ENCODE measurements at places on chromosomes 5 and 9.
A peak's percentile ranks its signal among the peaks of the same experiment; 100 is the strongest.

- no peak for DNase-seq
Measured at GRCh38 chr9:16559418-16560188, 310.9 kb downstream of the BNC2 start.

DNA sequence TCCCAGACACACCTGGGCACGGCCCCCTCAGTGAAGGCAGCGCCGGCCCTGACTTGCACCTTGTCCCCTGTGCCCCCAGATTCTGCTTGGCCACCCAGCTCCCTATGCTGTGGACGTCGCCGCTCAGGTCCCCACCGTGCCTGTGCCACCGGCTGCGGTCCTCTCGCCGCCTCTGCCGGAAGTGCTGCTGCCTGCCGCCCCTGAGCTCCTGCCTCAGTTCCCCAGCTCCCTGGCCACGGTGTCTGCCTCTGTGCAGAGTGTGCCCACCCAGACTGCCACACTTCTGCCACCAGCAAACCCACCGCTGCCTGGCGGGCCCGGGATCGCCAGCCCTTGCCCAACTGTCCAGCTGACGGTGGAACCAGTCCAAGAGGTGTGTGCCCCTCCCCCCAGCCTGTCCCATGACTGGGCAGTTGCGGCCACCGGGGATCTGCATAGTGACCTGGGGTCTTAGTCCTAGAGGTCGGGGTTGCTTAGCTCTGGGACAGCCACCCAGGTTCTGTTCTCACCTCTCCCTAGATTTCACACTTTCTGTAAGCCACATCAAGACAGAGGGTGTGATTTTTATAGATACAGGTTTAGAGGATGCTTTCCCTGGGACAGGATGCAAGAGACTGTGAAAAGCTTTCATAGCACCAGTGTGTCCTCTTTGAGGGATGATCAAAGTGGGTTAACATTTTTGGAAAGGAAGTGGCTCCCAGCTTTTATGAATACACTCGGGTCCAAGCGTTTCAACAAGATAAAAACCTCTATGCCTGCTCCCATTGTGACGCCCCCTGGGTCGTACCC, 78.0 kb downstream of the WNK2 start:
- no peak for DNase-seq

DNA sequence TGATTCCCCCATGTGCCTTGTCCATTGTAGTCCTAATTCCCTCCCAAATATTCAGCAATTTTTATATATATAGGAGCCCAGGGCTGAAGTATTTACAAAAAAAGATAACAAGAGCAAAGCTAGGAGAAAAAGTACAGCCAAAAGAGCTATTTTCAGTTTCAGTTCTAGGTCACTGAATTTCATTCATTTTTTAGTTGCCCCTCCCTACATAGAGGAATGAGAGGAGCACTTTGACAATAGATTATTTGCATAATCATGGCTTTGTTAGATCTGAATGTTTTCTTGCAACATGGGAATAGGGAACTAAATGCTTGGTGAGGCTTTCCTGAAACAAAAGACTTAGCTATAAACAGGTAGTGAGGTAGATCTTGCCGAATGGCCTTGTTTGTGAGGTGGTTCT, 15.3 kb upstream of the F2RL2 start:
- no peak for DNase-seq

DNA sequence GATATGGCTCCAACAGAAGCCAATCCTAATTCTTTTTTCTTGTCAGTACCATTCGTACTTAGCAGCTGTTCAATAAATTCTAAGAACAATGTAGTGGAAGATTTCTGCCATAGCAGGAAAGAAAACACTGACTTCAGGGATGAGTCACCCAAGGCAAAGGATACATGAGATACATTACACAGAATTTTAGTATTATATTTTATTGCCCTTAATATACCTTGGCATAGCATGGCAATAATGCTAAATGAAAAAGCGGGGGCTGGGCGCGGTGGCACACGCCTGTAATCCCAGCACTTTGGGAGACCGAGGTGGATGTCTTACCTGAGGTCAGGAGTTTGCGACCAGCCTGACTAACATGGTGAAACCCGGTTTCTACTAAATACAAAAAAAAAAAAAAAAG, 619.1 kb upstream of the DAB2 start:
- no peak for DNase-seq

DNA sequence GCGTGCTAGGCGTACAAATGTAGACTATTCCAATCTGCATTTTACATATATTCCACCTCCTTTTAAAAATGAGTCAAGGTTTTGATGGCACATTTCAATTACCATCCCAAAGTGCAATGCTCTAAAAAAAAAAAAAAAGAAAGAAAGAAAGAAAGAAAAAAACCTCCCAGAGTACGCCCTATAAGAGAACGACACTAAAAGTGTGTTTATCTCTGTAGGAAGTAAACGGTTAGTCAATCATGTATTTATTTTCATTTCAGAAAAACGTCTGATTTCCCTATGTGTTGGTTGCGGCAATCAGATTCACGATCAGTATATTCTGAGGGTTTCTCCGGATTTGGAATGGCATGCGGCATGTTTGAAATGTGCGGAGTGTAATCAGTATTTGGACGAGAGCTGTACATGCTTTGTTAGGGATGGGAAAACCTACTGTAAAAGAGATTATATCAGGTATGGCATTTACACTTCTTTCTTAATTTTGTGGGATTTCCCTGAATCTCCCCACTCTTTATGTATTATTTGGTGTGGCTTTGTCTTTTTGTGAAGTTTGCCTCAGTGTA, 1.1 kb downstream of the ISL1 start:
- DNase-seq, result no peak

DNA sequence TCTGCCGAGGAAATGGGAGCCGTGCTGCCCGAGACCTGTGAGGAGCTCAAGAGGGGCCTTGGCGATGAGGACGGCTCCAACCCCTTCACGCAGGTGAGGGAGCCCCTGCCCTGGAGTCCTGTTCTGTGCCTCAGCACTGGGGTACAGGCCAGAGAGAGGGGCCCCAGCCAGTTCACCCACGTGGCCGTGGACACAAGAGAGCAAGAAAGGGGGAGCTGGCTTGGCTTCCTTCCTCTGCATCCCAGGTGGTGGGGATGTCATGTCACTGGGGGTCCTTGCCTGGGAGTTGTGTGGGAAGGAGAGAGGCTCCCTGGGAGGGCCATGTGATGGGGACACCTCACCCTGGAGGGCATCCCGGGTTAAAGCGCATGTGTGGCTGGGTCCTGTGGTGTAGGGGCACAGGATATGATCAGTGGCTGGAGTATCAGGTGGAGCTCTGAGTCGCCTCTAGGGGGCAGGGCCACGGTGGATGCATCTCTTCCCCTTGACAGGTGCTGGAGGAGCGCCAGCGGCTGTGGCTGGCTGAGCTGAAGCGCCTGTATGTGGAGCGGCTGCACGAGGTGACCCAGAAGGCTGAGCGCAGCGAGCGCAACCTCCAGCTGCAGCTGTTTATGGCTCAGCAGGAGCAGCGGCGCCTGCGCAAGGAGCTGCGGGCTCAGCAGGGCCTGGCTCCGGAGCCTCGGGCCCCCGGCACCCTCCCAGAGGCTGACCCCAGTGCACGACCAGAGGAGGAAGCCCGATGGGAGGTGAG, 7.5 kb downstream of the N4BP3 start:
- peak; percentile 84 for DNase-seq
